ENCODE measurements at places on chromosomes 2 and 18.

GRCh38 chr2:13110825-13111224 lies 394.1 kb downstream of the TRIB2 start:
- no peak for DNase-seq

GRCh38 chr18:13984080-13984479 lies 68.7 kb upstream of the MC2R start:
- no peak for DNase-seq

GRCh38 chr18:73563901-73564472 lies 583.6 kb downstream of the FBXO15 start:
- no peak for DNase-seq

GRCh38 chr2:25853038-25853638 lies 25.1 kb downstream of the ASXL2 start:
- DNase-seq: no peak

- DNase-seq: no peak
Measured at GRCh38 chr2:223090540-223091235, 38.7 kb downstream of the KCNE4 start.

DNA sequence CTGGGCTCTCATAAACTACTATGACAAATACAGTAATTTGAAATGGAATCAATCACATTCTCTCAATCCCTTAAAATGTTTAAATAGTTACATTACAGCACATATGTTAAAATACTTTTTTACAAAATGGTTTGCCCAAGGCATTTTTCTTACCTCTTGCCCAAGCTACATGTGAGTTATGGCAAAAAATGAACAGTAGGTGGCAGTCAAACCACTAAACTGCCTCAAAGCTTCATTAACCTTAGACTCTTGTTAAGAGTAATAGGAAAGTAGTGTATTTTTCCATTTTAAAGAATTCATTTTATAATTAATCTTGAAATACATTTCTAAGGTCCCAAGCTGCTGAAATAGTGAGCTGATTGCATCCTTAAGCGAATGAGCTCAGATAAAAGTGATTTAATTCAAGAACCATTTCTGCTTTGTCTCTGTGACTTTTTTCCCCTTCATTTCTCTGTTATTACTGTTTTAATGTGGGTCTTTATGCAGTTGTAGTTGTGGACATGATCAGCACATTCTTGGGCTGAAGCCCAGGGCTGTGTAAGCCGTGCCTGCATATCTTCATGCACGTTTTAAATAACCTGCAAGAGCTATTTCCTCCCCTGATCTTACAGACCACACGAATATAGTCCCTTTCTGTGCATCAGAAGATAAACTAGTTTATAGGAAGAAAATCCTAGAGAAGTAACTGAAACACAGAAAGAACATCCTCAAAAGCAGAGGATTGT lies 311.8 kb downstream of the LNPK start:
- no peak for DNase-seq

- no peak for DNase-seq
Measured at GRCh38 chr2:120320318-120320851, 25.6 kb upstream of the INHBB start.

GRCh38 chr2:10120877-10121574 lies 1.5 kb upstream of the RRM2 start:
- DNase-seq: no peak

GRCh38 chr2:239245872-239246721 lies 154.7 kb downstream of the HDAC4 start:
- DNase-seq: no peak

DNA sequence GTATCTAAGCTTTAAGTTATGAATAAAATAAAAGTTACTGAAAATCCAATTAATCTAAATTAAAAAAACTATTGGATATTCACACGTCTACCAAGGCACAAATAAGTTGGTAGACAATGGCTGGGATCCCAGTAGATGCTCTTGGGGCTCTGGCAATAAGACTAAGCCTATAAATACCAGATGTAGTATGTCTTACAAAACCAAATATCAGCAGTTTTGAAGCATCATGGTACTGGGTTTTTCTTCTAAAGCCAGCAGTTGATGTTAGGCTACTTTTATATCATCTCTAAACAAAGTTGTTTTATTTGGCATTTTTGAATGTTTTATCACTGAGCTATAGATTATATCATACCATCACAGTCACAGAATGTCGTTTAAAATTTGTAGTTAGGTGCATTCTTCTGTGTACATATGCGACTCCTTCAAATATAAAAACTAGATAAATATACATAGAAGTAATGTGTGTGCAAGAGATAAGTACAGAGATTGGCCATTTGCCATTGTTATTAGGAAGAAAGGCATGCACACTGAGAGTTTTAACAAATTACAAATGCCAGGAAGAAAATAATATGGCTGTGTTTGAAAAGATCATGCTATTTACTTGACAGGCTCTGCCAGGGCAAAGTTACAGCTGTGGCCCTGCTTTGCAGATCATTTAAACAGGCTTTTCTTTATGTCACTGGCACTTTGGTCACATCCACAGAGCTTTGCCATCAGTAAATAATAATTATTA lies 21.6 kb upstream of the TMEM17 start:
- DNase-seq: no peak

All from activated CD8-positive, alpha-beta memory T cell treated with anti-CD3 and anti-CD28 coated beads for 4 hours (primary cell).